ENCODE measurements at places on chromosomes 1 and 21. TPM values are rescaled to one million over a fixed set of nuclear protein-coding genes. Genes with fewer than 3 reads are reported as not detected.

GNAT2 gene
- 0.44 TPM for total RNA-seq

- DNase-seq: no peak
Measured at GRCh38 chr21:44043613-44044012, 31.5 kb downstream of the TRAPPC10 start.

- DNase-seq: no peak
Measured at GRCh38 chr1:67336157-67336556, 28.5 kb downstream of the IL12RB2 start.

C1orf116 gene
- total RNA-seq: 0.08 TPM

GRCh38 chr1:192088496-192088895, 69.8 kb upstream of the RGS18 start:
- DNase-seq: no peak

DNA sequence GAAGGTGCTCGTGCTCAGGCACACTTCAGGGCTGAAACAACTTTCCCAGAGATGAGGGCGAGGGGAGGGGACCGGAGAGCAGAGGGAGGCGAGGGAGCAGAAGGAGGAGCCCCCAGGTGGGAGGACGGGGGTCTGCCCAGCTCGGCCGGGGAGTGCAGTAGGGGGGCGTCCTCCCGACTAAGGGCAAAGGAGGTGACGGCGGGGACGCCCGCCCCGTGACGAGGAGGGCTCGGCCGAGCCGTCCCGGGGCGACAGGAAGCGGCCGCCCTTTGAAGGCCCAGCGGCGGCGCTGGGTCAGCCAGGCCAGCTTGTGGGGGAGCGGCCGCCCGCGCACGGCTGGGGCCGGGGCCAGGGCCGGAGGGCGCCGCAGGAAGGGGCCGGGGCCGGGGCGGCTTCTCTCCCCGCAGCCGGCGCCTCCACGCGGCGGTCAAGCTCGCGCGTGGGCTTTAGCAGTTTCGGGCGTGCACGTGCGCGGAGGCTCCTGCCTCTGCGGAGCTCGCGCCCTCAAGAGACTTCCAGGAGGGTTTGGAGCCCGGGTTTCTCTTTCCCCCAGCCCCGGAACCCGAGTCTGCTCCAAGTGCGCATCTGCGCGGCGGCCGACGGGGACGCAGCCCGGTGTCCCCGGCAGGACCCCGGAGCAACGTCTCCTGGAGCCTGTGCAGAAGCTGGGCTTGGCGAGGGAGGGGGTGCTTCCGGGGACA, 100.8 kb upstream of the SLC45A1 start:
- no peak for DNase-seq

GRCh38 chr21:45556645-45557615, 14.7 kb upstream of the SLC19A1 start:
- DNase-seq: no peak

TEX38 gene
- not detected for total RNA-seq

DNA sequence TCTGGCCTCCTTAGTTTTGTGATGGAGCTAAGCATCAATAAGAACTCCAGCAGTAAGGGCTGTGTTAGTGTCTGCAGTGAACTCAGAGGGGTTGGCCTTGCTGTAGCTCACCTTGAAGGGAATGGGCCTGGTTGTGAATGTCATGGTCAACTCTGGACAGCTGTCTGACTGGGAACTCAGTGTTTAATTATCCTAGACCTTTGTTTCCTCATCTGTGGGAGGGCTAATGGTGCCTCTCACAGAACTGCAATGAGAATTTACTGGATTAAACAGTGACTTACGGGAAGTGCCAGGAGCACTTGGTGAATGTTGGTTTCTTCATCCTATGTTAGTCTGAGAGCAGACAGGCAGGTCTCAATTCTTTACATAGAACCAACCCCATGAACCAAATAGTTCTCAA, 23.7 kb downstream of the HMGCS2 start:
- no peak for DNase-seq

DNA sequence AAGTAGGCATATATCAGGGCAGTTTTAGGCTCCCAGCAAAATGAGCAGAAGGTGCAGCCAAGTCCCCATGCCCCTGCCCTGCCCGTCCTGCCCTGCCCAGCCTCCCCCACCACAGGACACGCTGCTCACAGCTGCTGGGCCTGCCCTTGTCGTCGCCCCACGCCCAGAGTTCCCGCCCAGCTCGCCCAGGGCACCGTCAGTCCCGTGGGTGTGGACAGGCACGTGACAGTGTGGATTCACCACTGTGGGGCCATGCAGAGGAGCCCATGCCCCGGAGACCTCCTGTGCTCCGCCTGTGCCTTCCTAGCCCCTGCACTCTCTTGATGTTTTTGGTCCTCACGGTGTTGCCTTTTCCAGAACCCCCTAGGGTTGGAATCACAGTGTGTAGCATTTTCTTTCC, 7.0 kb downstream of the FAAP20 start:
- no peak for DNase-seq

- DNase-seq: no peak
Measured at GRCh38 chr1:204408074-204408507, 3.5 kb downstream of the PPP1R15B start.

DNA sequence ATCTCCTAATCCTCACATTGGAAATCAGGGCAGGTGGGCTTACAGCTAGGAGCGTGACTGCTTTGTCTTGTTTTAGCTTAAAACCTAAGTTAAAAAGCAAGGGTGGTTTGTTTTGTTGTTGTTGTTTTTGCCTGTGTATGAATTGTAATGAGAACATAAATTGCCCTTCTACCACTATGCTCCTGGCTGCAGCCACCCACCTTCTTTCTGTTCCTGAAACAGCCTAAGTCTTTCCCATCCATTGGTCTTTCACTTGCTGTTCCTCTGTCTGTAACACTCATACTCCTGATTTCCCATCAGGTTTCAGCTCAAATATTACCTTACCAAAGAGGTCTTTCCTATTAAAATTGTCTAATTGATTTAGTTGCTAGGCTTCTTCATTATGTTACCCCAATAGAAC, 604 bp upstream of the TMEM79 start:
- no peak for DNase-seq

DNA sequence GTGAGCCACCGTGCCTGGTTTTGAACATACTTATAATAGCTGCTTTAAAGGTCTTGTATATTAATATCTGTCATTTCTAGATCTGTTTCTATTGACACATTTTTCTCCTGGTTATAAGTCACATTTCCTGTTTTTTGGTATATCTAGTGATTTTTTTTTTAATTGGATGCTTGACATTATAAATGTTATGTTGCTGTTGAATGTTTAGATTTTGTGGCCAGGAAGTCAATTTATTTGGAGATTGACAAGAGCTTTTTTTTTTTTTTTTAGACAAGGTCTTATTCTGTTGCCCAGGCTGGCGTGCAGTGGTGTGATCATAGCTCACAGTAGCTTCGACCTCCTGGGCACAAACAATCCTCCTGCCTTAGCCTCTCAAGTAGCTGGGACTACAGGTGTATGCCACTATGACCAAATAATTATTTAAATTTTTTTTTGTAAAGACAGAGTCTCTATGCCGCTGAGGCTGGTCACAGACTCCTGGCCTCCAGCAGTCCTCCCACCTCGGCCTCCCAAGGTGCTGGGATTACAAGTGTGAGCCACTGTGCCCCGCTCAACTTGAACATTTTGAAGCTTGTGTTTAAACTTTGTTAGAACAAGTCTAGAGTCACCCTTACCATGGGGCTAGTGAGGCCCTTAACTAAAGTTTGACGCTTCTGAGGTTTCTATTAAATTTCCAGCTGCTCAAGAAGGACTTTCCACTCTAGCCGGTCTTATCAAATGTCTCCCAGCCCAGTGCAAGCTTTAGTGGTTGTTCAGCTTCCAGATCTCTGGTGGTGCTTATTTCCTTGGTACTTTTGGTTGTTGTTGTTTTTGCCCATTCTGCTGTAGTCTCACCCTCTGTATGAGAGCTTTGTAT, 8.6 kb upstream of the CHI3L2 start:
- DNase-seq: no peak

CSF1 gene
- 217 TPM for total RNA-seq

- no peak for DNase-seq
Measured at GRCh38 chr1:160538985-160539651, 16.1 kb upstream of the SLAMF6 start.

DNA sequence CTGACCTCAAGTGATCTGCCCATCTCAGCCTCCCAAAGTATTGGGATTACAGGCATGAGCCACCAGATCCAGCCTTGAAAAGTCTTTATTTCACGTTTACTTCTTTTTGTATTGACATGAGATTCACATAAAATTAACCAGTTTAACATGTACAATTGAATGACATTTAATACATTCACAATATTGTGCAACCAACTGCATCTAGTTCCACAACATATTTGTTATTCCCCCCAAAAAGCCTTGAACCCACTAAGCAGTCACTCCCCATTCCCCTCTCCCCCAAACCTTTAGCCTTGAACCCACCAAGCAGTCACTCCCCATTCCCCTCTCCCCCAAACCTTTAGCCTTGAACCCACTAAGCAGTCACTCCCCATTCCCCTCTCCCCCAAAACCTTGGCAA, 62.0 kb downstream of the ACBD6 start:
- no peak for DNase-seq

CLCA4 gene
- total RNA-seq: 0.08 TPM

STUM gene
- total RNA-seq: 0.03 TPM

SAMD11 gene
- 51.8 TPM for total RNA-seq

DNA sequence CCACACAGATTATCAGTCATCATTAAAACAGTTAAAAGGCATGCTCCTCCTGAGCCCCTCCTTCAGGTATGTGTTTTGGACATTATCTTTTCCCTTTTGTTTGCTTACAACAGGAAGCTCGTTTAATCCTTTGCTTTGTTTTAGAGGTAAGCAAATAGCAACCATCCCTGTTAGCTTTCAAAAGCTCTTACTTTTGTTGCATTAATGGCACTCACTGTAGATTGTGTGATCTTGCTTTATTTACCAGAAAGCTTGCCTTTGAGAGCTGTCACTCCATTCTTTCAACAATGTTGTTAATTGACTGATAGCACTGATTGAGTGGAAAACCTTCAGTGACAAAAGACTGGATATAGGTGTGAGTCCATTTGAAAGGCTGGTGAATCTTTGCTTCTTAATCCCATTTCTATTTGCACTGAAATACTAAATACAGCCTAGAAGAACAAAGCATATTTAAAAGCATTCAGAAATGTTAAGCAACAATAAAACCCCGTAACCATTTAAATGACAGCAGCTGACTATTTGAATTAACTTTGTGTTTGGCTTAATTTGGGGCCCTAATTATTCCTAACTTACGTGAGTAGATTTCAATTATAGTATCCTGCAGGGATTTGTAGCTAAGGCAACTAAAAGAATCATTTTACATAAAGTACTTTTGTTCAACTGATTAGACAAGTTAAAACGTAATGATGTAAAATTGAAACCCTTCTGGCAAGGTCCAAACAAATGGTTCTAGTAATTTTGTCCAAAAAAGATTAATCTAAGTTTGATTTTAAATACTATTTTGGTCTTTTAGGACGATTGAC, 48.3 kb downstream of the ADGRL2 start:
- DNase-seq: no peak

FMO2 gene
- 0.08 TPM for total RNA-seq

UCK2 gene
- total RNA-seq: 91.2 TPM

DNA sequence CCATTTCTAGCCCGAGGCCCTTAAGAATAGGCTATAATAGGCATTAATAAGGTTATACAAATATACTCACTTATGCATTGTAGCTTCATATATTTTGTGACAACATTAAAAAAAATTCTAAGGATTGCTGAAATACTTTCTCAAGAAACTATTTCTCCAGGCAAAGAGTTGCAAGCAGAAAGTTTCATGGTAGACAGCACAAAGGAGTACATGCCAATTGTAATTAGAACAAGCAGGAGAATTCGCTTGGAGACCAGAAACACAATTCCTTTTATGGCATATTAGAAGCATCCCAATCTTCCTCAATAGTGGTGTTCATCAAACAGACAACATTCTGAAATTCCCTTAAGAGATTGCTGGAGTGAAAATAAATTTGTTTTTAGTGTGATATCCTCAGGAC, 122.8 kb downstream of the CRB1 start:
- no peak for DNase-seq

COL24A1 gene
- 0.08 TPM for total RNA-seq

- peak; percentile 32 for DNase-seq
Measured at GRCh38 chr1:171188388-171189266, 3.5 kb downstream of the FMO2 start.

- DNase-seq: no peak
Measured at GRCh38 chr1:111596499-111596898, 23.1 kb upstream of the RAP1A start.

GRCh38 chr1:55190109-55190508, 25.1 kb downstream of the USP24 start:
- DNase-seq: no peak

DNA sequence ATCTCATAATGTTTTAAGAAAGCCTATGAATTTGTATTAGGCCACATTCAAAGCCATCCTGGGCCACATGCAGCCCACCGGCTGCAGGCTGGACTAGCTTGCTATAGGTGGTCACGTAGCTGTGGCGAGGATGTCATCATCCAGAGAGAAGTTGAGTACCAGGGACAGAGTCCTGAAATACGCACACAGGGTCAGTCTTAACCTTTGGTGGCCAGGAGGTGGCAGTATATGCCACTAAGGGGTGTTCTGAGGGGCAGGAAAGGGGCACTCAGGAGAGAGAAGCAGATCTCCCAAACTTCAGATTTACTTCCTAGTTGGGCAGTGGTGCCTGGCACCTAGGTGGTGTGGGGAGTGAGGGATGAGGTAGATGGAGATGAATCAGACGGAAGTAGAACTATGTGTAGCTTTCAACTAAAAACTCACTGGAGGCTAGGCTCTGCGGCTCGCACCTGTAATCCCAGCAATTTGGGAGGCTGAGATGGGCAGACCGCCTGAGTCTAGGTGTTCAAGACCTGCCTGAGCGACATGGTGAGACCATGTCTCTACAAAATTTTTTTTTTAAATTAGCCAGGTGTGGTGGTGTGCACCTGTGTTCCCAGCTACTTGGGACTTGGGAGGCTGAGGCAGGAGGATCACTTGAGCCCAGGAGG, 16.3 kb upstream of the CDK18 start:
- no peak for DNase-seq

OR14K1 gene
- not detected for total RNA-seq

DNA sequence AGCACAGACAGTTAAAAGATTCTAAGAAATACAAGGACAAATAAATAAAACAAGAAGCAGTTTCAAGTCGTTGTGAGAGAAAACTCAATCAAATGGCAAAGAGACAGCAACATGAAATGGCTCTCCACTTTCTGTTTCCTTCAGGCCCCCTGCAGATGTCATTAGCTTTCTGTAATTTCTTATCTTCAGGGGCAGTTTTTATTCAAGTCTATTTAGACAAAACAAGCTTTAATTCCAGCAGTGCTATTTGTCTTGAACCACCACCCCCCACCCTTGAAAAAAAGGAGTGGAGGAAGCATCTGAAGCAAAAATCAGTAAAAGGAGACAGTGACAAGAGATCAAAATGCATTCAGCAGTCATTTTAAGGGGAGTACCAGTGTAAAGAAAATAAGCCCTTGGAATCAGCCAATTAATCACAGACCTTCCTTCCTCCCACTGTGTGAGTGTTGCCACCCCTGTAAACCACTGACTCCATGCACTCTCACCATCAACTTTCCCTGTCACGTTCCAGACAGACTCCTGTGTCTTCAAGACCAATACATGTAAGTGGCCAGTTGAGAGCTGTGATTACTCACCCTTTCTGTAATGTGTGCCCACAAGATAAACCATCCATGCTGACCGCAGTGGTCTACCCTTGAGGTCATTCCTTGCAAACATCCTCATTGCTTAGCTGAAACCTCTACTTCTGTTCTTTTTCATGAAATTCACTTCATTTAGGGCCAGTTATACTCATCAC, 136.1 kb upstream of the HOOK1 start:
- DNase-seq: no peak

All from Panc1 (cell line).